CMK (cell line): ENCODE measurements at places on chromosomes 13 and 19.

DNA sequence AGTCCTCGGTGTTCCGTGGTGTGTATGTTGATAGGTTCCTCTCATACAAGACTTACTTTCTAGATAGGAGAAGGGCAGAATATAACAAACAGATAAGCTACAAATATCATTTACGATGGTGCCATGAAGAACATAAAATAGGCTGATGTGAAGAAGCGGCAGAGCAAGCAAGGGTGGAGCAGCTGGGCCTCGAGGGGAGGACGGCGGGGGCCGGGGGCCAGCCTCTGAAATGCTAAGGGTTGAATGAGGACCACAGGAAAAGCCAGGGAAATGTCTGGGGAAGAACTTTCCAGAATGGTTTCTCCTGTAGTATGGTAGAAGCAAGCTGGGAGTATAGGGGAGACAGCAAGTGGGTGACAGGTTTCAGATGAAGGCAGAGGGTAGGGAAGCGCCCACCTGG, 529.5 kb downstream of the LIG4 start:
- DNase-seq = no peak

GRCh38 chr13:35814605-35815011, 316.6 kb downstream of the DCLK1 start:
- no peak for DNase-seq

DNA sequence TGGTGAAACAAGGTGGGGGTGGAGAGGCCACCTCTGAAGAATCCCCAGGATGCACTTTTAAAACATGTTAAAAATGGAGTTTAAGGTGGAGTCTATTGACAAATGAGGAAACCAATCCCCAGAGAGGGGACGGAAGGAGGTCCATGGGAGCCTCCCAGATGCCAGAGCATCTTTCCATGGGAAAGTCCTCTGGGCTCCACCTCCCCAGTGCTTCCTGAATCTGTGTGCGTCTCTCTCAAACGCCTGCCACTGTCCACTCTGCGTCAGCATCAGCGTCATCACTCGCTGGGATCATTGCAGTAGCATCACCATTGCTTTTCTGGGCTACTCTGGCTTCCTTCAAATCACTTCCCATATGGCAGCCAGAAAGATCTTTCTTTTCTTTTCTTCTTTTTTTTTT, 6.2 kb downstream of the GPR4 start:
- DNase-seq = no peak

- no peak for DNase-seq
These were observed 10.4 kb downstream of the SAMD4B start for GRCh38 chr19:39352381-39353255.

DNA sequence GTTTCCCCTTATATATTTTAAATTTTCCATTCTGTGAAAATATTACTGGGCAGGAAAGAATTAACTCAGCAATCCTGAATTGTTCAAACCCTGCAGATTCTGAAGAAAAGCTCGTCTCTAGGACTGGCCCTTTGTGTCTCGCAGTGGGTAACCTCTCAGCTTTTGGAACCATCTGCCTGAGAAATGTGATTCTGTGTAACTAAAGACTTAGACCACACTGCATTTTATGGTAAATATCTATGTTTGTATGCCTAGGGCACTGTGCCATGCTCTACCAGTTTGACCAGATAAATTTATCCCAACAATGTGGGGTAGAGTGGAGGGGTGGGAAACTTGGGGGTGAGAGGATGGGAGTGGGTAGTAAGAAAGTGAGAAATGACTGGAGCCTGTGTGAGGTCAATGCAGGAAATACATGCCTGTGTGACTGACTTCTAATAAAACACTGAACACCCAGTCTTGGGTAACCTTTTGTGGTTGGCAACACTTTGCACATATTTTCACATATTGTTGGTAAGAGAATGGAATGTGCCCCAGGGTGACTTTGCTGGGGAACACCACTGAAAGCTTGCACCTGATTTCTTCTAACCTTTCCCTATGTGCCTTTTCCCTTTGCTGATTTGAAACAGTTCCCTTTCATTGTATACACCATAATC, 1181.9 kb downstream of the OLFM4 start:
- no peak for DNase-seq

DNA sequence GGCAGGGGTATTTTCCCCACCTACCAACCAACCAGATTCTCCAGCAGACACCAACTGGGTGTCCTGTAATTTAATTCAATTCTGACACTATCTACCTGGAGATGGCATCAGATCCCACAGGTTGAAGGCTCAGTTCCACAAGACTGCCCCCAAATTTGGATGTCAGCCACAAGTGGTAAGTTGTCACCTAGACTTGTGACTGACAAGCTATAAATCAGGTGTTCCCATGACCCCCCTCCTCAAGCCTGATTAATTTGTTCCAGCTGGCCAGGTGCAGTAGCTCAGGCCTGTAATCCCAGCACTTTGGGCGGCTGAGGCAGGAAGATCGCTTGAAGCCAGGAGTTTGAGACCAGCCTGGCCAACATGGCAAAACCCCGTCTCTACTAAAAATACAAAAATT, 10.6 kb upstream of the HAUS5 start:
- no peak for DNase-seq

DNA sequence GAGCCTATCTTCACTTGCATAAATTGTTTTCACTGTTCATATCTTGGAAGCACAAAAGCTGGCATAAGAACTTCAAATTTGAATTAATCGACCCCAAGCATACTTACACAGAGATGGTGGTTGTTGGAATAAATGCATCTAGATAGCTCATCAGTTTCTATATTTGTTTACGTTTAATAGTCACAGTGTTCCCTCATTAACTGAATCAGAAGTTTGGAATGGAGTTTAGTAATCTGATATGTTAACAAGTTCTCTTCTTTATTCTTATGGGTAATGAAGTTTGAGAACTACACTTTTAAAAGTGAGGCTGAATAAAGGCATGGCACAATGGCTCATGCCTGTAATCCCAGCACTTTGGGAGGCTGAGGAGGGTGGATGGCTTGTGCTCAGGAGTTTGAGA, 886.7 kb upstream of the PCDH20 start:
- no peak for DNase-seq

GRCh38 chr13:75312884-75313520, 169.0 kb downstream of the TBC1D4 start:
- no peak for DNase-seq

DNA sequence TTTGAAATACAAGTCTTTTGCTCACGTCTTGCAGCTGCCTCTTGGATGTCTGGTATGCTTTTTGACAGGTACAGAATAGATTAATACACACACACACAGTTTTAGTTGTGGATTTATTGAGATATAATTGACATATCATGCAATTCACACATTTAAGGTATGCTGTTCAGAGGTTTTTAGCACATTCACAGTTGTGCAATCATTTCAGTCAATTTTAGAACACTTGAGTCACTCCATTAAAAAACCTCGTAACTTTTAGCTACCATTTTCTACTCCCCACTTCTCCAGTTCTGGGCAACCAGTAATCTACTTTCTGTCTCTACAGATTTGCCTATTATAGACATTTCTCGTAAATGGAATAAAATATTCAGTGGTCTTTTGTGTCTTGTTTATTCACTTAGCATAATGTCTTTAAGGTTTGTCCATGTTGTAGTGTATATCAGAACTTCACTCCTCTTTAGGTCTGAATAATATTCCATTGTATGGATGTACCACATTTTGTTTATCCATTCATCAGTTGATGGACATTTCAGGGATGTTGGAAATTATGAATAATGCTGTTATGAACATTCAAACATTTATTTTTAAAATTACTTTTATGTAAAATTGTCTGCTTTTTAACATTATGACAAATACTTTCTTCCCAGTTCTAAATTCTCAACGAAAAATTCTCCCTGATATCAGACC, 2.5 kb upstream of the ZMYM2 start:
- no peak for DNase-seq

DNA sequence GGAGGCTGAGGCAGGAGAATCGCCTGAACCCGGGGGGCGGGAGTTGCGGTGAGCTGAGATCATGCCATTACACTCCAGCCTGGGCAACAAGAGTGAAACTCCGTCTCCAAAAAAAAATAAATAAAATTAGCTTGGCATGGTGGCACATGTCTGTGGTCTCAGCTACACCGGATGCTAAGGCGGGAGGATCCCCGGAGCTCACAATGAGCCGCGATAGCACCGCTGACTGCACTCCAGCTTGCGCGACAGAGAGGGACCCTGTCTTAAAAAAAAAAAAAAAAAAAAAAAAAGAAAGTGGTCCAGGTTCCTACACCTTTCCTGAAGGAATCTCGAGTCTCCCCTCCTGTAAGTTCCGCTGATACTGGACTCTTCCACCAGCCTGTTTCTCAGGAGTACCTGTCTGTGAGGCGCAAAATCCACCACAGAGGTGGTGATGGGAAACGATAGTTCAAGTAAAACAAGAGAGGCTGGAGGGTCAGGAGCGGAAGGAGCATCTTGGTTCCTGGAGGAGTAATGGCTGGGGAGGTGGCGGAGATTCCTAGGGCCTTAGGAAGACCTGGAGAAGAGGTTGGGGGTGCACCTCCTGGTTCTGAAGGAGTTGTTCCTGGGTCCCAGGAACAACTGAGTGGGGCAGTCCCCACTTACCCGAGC, 471 bp downstream of the FUT1 start:
- DNase-seq = no peak

GRCh38 chr13:96403241-96403640, 313.3 kb downstream of the HS6ST3 start:
- no peak for DNase-seq

DNA sequence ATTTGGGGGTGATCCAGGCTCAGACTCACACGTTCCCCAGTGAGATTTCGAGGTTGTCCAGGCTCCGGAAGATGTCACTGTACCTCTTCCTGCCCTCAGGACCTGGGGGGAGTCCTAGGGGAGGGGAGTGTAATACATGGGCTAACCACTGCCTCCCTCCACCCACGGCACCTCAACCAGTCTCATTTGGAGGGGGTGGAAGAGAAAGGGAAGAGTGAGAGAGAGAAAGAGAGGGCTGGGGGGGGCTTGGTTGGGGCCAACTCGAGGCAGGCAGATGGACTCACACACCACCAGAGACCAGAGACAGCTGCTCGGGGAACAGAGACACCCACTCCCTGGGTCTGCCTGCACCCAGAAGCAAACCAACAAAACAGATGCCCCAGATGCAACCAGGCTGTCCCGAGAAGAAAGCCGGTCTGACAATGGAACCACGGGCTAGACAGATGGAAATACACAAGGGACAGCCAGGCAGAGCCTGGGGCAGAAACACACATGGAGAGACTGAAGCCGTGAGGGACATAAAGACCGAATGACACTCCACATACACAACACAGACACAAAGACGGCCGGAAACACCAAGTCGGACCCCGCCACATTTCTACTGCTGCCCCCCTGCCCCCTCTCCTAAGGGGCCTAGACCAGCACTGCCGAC, 825 bp downstream of the GMIP start:
- DNase-seq = peak; percentile 12
